ENCODE measurements at places on chromosomes 16 and 17.

DNA sequence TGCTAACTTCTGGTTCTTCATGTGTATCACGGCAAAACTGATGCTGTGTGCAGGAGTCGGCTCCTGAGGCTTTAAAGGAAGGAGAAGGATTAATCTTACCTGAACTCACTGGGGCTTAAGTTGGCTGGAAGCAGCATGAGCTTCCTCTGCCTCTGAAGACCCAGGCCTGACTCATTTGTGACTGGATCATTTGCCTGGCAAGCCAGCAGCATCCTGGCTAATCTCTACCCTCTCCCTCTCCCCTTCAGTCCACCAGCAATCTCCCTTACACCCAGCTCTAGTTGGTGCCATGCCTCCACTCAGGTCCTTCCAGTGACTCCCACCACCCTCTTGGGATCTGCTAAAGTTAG is 150.3 kb downstream of the IRX3 start:
- no peak for DNase-seq

DNA sequence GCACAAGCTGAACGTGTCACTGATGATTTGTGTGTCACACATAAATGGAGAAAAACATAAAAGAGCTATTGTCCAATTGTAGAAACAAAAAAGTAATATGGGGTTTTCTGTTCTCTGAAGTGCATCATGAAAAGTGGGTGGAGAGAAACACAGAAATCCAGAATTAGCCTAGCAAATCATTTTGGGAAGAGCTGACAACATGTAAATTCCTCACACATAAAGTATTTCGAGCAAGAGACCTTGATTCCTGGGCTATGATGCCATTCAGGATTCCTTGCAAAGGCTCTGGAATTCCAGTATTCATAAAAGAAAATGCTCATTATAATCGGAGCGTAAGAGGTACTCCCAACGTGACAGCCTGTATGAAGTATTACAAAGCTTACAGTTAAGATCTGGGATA is 1.1 kb downstream of the DCUN1D3 start:
- no peak for DNase-seq

- no peak for DNase-seq
Measured at GRCh38 chr16:66712512-66712911, 16.0 kb upstream of the CMTM4 start.

DNA sequence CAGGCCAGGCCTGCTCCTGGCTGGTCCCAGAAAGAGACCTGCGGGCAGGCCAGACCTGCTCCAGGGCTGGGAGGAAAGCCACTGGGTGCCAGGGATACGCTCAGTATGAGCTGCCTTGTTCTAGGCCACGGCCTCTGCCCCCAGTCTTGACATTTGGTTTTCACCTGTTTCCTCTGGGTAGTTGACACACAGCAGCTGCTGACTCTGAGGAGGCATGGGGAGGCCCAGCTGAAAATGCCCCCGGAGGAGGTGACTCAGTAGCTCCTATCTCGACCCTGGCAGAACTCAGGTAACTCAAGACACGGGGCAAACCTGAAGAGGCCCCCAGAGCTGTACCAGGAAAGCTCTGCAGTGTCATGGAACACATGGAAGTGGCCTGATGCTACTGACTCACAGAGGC is 13.9 kb upstream of the ADGRG1 start:
- no peak for DNase-seq

- no peak for DNase-seq
Measured at GRCh38 chr17:4945176-4945943, 3.0 kb downstream of the PFN1 start.

DNA sequence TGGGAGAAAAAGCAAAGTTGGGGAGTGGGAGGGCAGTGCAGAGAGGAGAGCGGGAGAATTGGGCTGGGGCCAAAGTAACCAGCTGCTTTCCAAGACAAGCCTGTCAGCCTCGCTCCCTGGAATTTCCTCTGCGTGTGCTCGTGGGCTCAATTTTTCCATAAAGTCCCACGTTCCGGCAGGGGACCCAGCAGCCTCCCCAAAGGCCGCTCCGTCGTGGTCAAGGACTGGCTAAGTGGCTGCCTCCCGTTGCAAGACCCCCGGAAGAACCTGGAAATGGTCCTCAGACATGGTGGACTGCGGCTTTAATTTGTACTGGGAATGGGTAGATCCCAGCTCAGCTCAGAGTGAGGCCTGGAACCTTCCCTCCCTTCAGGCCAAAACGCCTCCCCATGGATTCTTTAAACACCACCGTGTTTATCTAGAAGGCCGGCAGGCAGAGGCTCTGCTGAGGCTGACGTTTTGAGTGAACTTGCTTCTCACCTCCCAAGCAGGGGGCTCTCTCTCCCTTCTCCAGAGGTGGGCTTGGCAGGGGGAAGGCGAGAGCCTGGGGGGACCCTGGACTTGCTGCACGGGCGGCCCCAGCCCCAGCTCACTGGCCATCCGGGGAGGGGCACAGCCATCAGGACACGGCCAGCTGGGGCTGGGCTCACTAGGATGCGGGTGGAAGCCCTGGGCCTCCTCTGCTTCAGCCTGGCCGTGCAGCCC is 190.0 kb downstream of the C16orf95 start:
- DNase-seq, result no peak

GRCh38 chr16:77364770-77365169 is 70.1 kb downstream of the ADAMTS18 start:
- no peak for DNase-seq

- no peak for DNase-seq
Measured at GRCh38 chr17:48613862-48614694, 1.0 kb downstream of the HOXB8 start.

- DNase-seq, result no peak
Measured at GRCh38 chr16:85011846-85012284, 530 bp upstream of the ZDHHC7 start.

Data from SK-N-DZ (cell line).